ENCODE measurements at places on chromosomes 13 and 19.

GRCh38 chr13:107801621-107802020, 413.7 kb downstream of the LIG4 start:
- no peak for DNase-seq

DNA sequence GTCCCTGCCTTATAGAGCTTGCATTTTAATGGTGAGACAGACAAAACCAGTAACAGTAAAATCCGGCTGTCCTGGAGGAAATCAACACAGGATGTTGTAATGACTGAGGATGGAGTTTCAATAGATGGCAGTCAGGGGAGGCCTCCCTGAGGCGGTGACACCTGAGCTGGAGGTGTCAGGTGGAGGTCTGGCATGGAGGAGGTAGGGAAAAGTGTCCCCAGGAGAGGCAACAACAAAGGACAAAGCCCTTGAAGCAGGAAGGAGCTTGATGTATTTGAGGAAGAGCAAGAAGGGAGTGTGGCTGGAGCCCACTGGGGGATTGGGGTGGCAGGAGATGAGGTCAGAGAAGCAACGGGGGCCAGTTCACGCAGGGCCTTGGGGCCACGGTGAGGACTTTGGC, 7.8 kb downstream of the GRIN2D start:
- no peak for DNase-seq

- no peak for DNase-seq
Measured at GRCh38 chr13:33057019-33057780, 41.0 kb downstream of the KL start.

- DNase-seq: no peak
Measured at GRCh38 chr13:45737571-45738017, 35.5 kb downstream of the CBY2 start.

DNA sequence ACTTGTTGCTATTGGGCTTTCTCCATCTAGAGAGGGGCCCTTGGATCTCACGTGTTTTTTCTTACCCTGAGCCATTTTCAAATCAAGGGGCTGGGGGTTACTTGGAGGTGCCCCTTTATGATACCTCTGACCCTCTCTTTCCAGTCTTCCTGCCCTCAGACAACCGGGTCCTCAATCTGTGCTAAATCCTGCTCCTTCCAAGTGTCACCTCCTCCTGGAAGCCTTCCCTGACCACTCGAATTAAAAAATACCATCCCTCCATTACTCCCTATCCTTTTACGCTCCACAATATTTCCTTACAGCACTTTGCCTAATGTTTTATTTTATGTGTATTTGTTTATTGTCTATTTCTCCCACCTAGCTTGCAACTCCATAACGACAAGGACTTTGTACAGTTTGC, 3.3 kb downstream of the KLK8 start:
- DNase-seq: no peak

All from stimulated activated CD8-positive, alpha-beta memory T cell treated with anti-CD3 and anti-CD28 coated beads, Interleukin-12 subunit alpha, Interleukin-12 subunit beta, amount 100 ng/mL, for 4 hours (primary cell).